Stimulated activated CD8-positive, alpha-beta memory T cell treated with anti-CD3 and anti-CD28 coated beads, Interleukin-4, amount 100 ng/mL, for 1 hour (primary cell): ENCODE measurements at places on chromosomes 1 and 21.

GRCh38 chr1:97864615-97865014, 56.2 kb downstream of the DPYD start:
- DNase-seq: no peak

GRCh38 chr1:52111492-52111891, 30.4 kb upstream of the ZFYVE9 start:
- DNase-seq: no peak

DNA sequence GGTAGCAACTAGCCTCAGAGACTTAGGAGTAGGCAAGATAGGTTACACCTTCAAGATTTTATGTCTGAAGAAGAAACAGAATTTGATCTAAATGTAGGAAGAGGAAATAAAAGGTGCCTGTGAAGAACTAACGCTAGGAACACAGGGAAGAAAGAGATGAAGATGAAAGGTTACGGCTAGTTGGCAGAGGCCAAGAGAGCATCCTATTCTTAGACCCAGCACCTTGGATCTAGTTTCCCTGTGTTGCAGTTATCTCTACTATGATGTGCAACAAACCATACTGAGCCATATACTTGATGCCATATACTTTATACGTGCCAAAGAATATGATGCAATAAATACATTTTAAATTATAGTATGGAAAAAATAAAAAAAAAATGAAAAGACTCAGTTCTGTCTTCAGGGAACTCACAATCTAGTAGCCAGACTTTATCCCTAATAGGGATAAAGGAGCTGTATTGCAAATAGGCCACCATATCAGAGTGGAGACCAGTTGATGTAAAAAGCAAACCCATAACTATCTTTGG, 181.1 kb downstream of the PBX1 start:
- DNase-seq: no peak

GRCh38 chr1:55943012-55943411, 636.4 kb downstream of the PLPP3 start:
- DNase-seq: no peak
